ENCODE measurements at places on chromosomes 11 and 22. TPM values are rescaled to one million over a fixed set of nuclear protein-coding genes. Genes with fewer than 3 reads are reported as not detected.

DNA sequence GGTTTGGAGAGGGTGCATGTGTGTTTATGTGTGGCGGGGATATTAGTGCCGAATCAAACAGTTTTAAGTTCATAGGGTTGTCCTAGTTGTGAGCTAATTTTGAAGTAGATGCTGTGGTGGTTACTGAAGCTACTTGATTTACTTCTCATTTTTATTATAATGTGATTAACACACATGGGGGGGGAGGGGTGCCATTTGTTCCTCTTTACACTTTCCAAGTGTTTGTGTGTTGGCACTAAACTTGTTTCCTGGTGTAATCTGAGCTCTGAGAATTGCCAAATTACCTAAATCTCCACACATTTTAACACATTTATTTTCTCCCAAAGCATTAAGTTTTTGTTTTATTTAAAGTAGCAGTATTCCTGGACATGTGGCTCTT is 60.1 kb downstream of the ZNRF3 start:
- DNase-seq = no peak

DNA sequence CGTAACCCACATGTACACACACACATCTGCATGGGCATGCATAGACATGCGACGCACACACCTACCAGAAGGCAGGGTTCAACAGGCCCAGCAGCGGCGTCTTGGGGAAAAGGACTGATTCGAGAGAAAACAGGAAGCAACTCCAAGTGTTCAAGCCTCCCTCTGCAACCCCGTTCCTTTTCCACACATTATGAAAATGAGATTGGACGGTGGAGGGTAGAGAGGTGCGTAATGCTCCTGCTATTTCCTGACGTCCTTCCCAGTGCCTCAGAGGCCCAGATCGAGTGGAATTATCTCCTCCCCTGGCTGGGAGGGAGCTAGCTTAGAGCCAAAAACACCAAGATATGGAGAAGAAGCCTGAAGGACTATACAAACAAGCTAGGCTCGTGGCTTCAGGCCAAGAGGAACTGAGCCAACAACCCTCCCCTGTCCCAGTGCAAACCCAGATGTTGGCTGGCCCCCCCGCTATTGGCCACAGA is 289.2 kb downstream of the MN1 start:
- DNase-seq = peak; percentile 78

GRCh38 chr11:28777126-28777525 is 668.9 kb downstream of the METTL15 start:
- no peak for DNase-seq

GRCh38 chr22:46061501-46062231 is 84.7 kb upstream of the WNT7B start:
- peak; percentile 80 for DNase-seq

DNA sequence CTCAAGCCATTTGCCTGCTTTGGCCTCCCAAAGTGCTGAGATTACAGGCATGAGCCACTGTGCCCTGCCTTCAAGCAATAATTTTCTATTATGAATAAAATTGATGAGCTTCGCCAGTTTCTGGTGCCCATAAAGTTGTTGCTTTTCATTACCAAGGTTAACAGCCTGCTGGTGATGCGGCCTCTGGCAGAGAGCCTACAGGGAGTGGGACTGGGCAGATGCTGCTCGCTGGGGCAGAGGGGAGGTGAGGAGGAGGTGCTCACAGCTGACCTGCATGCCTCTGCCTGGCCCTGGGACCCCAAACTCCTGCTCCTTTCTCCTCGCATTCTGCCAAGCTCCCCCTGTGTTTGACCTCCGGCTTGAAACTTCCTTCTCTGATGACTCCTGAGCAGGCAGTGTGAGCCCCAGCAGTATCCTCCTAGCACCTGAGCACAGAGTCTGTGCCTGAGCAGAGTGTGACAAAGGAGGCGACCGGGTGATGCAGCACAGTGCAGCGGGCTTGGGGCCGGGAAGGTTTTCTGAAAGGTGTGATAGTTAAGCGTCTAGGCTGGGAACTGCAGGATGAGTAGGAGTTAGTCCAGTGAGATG is 56.1 kb upstream of the B3GAT1 start:
- DNase-seq = no peak

- DNase-seq = no peak
These were observed 539.1 kb downstream of the FAM181B start for GRCh38 chr11:82194521-82194920.

GRCh38 chr22:31477329-31477728 is 12.3 kb downstream of the EIF4ENIF1 start:
- DNase-seq = no peak

GRCh38 chr11:10633261-10633660 is 60.3 kb downstream of the IRAG1 start:
- DNase-seq = no peak

DNA sequence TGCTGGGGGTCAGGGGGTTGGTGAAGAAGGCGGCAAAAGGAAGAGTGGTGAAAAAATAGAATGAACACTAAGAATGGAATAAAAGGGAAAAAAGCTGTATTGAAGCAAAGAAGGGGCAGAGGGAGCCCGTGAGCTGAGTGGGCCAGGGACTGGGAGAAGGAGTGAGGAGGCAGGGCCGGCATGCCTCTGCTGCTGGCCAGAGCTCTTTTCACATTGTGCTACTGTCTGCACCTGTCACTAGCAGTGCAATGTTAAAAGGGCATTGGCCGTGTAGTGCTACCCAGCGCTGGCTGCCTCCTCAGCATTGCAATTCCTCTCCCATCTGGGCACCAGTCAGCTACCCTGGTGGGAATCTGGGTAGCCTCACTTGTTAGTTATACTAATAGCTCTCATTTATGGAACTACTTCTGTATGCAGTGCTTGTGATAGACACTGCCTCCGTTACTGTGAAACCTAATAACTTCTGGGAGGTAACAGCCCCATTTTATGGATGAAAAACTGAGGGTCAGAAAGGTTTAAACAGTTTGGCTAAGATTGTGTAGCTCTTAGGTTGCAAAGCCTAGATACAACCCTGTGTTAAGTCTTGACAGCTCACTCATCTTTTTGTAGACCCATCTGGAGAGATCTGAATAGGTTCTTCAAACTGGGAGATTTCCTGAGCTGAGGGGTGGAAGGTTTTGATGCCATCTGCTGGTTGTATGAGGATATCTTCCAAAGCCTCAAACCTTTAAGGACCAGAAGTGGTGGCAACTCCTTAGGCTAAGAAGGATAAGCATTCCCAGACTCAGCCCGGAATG is 8.5 kb downstream of the YPEL4 start:
- DNase-seq = no peak

DNA sequence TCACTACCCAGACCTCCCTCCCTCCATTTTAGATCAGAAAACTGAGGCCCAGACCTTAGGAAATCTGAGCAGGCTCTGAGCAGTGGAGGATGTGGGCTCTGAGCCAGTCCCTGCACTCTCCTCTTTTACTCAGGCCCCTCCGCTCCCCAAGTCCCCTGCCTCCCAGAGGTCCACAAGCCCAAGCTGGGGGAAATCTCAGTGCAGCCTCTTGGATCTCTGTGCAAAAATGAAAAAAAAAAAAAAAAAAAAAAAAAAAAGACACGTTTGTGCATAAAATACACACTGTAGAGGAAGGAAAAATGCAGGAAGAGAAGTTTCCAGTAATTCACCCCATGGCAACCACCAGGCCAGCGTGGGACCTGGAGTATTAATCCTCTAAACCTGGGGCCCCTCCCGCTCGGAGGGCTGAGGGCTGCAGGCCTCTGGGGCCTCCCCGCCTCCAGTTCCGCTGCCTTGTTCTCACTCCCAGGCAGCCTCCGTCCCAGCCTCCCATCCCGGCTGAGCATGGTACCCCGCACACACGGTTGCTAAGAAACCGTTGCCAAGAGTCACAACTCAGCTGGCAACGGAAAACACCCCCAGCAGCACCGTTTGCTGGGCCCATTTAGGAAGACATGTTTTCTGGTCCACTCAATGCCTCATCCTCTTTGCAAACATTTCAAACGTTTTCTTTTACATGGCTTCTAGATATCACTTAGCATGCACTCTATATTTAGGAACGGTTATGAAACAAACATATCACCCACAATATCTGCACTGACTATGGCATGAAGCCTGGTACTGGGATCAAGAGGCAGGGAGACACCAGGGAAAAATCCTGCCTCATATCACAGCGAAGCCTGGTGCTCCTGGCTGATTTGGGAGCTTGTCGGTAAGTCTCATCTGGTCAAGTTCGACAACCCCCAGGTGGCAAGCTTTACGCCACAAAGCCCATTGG is 227.5 kb downstream of the CTTN start:
- DNase-seq = no peak

- no peak for DNase-seq
These were observed 537.7 kb downstream of the BUD13 start for GRCh38 chr11:116234989-116235568.

DNA sequence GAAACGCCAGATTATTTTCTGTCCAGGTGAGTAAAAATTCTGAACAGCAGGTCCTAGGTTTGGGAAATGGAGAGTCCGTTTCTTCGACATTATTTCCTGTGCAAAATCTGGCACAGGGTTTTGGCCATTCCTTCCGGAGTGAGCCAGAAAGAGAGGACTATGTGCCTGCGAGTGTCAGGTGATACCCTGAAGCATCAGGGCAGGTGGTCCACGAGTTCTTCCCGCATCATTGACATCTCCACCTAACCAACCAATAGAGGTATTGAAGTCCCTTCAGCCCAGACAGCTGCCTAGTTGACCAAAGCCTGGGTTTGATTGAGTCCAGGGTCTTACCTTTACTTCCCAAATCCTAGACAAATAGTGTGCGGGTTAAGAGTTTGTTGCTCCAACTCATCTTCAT is 808 bp downstream of the SNAP29 start:
- DNase-seq = no peak

- DNase-seq = no peak
These were observed 46.3 kb upstream of the ALKBH3 start for GRCh38 chr11:43834286-43834685.

- no peak for DNase-seq
These were observed 14.5 kb downstream of the LRP4 start for GRCh38 chr11:46903846-46904245.

DNA sequence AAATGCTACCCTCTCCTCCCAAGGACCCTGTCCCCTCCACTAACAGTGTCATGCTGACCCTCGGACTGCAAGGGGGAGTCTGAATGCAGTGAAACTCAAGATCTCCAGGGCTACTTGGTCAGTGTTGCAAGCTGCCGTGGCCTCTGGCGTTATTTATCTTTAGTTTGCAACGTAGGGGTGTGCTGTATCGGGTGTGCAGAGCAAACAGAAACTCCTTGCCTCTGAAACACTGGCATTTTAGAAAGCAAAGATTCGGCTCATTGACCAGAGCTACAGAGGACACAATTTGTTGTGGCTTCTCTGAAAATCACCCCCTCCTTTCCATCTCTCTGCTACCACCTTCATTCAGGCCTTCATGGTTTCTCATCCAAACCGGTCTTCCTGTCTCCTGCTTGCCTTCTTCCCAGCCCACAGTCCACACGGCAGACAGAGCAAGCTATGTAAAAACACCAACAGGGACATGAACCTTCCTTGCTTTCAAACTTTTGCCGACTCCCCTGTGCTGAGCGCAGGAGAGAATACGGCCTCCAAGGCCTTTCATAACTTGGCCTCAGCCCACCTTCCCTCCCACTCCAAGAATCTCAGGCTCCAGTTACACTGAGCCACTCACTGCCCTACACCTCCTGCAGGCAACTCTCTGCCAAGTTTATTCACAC is 14.9 kb downstream of the FZD4 start:
- peak; percentile 48 for DNase-seq

- DNase-seq = no peak
These were observed 3.9 kb downstream of the LTBP3 start for GRCh38 chr11:65554057-65554818.

DNA sequence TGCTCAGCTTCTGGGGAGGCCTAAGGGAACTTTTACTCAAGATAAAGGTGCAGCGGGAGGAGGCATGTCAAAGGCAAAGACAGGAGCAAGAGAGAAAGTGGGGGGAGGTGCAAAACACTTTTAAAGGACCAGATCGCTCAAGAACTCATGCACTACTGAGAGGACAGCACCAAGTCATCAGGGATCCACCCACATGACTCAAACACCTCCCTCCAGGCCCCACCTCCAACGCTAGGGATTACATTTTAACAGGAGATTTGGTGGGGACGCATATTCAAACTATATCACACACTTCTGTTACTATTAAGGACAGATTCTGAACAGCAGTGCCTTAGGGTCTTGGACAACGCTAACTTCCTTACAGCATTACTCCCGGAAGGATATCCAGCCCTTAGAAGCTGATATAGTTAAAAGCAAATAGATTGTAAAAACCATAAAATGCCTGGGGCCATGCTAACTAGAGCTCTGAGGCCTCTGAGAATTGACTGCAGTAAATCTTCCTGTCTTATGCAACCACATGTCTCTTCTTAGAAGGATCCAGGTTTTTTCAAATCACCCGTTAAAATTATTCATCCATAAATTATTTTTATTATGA is 16.7 kb upstream of the ZC3H12C start:
- DNase-seq = no peak

DNA sequence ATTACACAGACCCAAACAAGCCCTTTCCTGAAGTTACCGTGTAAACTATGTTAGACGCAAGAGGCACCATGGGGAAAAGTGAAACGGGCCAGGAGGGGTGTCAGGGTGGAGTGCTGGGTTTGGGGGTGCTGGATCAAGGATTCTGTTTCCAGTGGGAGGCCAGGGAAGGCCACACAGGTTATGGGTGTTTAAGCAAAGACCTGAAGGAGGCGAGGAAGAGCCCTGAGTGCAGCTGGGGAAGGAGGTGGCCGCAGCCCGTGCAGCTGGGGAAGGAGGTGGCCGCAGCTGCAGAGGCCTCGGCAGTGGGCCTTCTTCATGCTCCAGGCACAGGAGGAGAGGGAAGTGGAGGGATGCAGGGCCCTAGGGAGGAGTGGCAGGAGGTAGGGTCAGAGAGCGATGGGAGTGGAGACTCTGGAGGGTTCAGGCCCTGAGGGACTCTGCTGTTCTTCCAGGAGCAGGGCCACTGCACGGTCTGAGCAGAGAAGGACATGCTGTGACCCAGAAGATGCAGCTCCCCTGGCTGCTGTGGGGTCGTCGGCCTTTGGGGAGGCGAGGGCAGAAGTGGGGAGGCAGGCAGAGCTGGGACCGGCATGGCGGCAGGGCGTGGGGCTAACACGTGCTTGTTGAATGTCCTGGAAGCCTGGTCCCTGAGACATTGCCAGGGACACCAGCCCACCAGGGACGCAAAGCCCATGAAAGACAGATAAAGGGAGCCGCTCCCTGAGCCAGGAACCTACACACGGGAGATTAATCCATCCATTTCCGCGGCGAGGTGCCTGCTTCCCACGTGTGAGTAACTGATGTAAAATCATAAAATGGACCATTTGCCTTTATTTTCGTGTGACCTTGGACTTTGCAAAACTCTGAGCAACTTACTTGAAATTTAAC is 1049.1 kb downstream of the BRD1 start:
- DNase-seq = no peak

GRCh38 chr11:24226606-24227005 is 270.2 kb upstream of the LUZP2 start:
- DNase-seq = no peak

- no peak for DNase-seq
These were observed 49.9 kb upstream of the CD5 start for GRCh38 chr11:61052182-61052972.

The SLC22A12 gene
- not detected for polyA plus RNA-seq

The ALX4 gene
- 0.02 TPM for polyA plus RNA-seq

The LGALS1 gene
- polyA plus RNA-seq = 249 TPM

The EMSY gene
- 4.6 TPM for polyA plus RNA-seq

The GLYATL1 gene
- polyA plus RNA-seq = 0.33 TPM

The PHF5A gene
- polyA plus RNA-seq = 29.7 TPM

The CHADL gene
- 4.5 TPM for polyA plus RNA-seq

The C11orf97 gene
- not detected for polyA plus RNA-seq

The CEP57 gene
- 11.9 TPM for polyA plus RNA-seq

The GRAMD1B gene
- 3.5 TPM for polyA plus RNA-seq

All from pancreas (tissue), 10 donors.